Thymus (tissue), 14 donors: ENCODE measurements at places on chromosomes 11 and 22. TPM values are rescaled to one million over a fixed set of nuclear protein-coding genes. Genes with fewer than 3 reads are reported as not detected.

The OR4C12 gene
- 0.02 TPM for polyA plus RNA-seq

The TSGA10IP gene
- polyA plus RNA-seq, result 0.05 TPM

- no peak for DNase-seq
These were observed 19.8 kb downstream of the USP35 start for GRCh38 chr11:78208257-78209165.

The IGF2 gene
- polyA plus RNA-seq, result 7.2 TPM

DNA sequence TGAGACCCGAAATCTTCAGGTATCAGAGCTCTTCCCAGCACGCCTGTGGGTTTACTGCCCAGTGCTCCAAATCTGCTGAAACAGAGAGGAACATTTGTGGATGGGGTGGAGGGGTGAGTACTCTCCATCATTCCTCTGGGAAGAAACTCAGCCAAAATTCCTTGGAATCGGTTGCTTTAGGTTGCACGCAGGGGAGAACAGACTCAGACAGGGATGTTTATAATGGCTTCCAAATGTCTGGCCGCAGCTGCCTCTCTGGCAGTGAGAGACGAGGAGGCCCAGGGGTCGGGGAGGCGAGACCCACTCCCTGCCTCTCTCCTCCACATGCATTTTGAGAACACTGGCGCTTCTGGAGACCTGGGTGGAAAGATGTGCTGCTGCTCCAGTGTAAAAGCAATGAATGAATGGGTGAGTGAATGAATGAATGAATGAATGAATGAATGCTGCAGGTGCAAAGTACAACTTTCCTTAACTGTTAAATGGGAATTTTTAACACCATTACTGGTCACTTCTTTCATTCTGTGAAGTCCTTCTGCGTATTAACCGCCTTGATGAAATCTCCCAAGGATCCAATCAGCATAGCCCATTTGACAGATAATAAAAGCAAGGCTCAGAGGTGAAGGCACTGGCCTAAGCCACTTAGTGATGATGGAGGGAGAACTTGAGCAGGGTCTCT, 437.4 kb downstream of the MIAT start:
- no peak for DNase-seq

GRCh38 chr11:5696210-5696609, 6.6 kb downstream of the TRIM22 start:
- no peak for DNase-seq

The EXPH5 gene
- polyA plus RNA-seq, result 1.8 TPM

DNA sequence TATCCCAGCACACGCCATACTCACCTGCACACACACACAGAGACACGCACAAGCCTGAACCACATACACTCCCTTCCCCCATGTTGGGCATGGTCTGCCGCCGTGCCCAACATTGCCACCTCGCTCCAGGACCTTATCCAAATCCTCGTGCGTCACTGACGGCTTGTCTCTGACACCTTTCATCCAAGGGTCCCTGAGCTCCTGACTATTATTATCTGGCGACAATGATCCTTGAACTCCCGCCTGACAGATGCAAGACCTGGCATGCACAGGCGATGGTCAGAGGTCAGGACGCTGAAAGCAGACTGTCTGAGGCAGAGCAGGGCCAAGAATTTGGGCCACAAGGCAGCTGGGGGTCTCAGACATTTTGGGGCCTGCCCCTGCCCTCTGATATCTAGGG, 4.2 kb downstream of the MB start:
- DNase-seq, result no peak

DNA sequence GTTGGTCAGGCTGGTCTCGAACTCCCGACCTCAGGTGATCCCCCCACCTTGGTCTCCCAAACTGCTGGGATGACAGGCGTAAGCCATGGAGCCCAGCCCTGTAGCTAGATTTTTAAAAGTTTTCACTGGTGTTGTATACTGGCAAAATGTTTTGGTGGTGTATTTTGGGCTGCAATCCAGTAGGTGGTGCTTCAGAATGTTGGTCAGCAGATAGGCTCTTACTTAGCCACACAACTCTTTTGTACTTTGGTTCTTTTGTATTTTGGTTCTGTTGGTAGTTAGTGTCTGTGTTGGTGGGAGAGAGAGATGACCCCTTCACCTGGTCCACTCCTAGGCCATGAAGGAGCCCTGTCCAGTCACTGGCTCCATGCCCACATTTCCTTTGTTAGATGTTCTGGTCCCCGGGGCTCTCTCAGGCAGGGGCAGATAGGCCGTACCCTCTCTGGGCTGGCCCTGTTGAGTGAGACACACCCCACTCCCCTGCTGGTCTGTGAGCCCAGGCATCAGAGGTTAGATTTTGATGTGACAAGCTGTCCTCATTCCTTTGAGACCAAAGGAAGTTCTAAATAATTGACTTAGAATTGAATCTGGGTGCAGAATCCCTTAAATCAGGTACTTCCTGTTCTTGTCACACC, 123.8 kb downstream of the DDX10 start:
- DNase-seq, result no peak
